ENCODE measurements at places on chromosomes 7 and 10. TPM values are rescaled to one million over a fixed set of nuclear protein-coding genes. Genes with fewer than 3 reads are reported as not detected.

SPDYE2B gene
- total RNA-seq = not detected

GRCh38 chr10:71600849-71601248 is 118.7 kb downstream of the C10orf105 start:
- DNase-seq = no peak

- no peak for DNase-seq
Observed at GRCh38 chr10:26697922-26698608, 564 bp downstream of the PDSS1 start.

DNA sequence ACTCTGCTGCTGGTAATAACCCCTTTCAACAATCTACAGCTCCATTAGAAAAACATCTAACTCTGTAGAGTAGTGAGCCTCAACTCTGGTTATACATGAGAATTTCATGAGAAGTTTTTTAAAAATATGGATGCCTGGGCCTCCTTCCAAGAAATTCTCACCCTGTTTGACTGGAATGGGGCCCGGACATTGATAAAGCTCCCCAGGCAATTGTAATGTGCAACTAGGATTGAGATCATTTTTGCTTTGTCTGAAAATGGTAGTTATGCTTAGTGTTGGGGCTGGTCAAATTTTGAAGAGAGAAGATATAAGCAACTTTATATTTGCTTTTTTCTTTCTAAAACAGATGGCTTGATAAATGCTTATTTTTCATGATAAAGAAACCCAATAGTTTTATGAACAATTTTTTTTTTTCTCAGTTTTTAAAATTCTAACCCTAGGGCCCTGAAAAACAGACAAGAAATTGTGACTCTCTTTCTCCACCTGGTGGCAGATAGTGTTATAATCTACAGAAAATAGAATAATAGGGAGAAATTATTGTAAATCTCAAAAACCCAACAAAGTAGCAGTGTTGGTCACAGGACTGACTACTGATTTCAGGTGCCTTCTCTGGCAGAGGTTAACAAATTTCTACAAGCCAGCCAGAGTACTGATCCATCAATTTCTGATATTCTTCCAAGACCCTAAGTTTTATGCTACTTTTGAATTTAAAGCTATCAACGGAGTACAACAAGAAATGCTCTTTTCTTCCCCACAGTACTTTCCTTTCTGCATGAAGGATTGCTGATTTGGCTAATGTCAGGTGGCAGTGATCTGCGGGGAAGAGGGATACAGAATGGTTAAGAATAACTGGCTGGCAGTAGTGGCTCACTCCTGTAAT is 174.8 kb downstream of the DKK1 start:
- DNase-seq = no peak

- DNase-seq = no peak
Observed at GRCh38 chr10:88763441-88763840, 3.6 kb downstream of the LIPN start.

MYOZ1 gene
- not detected for total RNA-seq

CLIP2 gene
- total RNA-seq = 5.4 TPM

DNA sequence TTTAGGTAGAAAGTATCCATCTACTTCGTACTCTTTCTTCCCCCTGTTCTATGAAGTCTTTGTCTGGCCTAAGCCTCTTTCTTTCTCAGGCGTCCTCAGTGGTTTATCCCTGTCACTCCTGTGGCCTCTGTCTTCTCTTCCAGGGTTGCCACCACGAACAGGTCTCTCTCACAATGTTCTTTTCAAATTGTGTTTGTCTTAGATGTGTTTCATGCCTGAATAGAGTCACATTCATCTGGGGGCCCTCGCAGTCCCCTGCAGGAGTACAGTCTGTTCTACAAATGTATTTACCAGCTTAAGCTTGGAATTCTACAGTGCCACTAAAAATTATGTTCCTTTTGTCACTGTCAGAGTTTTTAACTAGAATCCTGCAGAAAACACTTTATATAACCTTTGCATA is 680.4 kb upstream of the FOXK1 start:
- no peak for DNase-seq

- DNase-seq = peak; percentile 35
Observed at GRCh38 chr10:42990721-42991441, 86.0 kb upstream of the RET start.

SGCE gene
- total RNA-seq = 6.5 TPM

UTF1 gene
- not detected for total RNA-seq

DNA sequence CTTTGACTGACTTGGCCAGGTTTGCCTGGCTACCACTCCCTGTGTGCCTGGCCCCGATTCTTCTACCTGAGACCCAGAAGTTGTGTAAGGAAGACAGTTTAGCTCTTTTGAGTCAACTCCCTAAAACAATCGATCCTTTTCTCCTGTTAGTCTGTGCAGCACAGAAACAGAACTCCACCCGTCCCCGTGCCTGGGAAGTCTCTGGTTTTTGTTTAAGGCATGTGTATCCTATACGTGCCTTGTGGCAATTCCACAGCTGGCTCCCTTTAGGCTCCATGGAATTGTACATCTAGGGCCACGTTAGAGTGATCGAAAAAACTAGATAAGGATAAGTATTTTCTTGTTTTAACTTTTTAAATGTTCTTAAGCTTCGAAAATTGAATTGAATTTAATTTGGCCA is 131.6 kb downstream of the BICC1 start:
- DNase-seq = no peak

C7orf57 gene
- not detected for total RNA-seq

NAT16 gene
- total RNA-seq = not detected

- DNase-seq = no peak
Observed at GRCh38 chr10:21174715-21175495, 277.8 kb upstream of the NEBL start.

DNA sequence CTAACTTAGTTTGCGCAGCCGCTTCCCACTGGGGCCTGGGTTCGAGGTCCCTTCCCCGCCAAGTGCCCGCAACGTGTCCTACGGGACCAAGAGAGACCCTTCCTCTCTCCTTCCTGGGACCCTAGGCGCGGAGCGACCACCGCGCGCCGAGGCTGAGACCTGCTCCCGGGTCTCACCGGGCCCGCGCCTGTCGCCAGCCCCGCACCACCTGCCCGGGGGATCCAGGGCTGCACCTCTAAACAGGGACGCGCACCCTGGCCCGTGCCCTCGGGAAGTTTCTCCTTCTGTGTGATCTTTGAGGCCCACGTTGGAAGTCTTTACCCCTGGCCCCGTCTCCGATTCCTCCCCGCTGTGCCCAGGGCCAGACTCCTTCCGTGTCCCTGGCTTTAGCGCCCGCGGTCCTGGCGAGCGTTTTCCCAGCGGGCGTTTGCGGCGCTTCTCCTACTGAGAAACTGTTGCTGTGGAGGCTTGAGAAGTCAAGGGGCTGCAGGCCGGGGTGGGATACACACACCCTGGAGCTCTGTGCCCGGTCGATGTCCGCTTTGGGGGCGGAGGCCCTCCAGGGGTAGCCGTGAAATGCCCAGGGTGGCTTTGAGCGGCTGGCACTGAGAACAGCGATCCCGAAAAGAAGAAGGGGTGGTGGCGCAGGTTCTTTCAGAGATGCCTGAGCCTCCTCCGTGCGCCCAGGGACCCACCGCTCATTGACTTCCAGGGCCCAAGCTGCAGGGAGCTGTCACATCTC is 575 bp downstream of the PLPP4 start:
- no peak for DNase-seq

DNA sequence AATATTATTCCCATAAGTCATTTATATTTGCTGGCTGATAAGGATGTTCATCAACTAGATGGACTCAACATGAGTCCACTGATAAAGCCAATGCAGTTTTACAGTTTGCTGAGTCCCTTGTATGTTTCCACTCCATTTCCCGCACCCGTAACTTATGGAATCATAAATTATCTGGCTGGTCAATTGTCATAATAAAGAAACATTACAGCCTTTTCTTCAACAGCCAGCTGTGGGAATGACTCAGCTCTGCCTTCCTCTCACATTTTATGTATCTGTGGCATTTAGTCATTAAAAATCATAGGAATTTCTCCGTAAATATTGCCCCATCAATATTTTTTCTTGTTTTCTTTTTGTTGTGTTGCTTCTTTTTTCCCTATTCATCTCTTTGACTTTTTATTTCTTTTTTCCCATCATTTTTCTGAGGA is 22.3 kb upstream of the TMEM26 start:
- no peak for DNase-seq

DNA sequence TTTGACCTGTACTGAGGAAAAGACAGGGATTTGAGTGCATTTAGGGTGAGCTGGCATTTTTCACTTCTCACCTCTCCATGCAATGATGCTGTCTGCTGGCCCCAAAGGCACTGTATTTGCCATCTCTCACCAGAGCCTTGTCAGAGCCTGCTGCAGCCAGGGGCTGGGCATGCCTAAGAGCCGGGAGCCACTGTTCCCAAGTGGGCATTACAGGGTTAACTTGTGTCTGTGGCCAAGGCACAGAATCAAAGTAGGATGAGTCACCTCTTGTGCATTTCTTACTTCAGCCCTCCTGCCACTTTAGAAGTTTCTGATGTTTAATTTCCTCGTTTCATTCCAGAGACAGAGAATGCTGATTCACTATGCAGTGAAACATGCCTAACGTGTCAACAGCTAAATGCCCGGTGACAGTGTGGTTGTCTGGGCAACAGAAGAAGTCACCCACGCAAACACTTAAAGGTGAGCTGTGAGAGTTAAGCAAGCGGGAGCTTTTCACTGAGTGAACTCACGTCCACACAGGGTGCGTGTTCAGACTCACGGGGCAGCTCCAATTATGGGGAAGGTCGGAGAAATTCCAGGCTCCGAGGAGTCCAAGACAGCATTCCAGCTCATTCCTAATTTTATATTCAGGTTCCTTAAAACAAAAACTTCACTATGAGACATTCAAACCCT is 57.1 kb upstream of the IGFBP3 start:
- DNase-seq = no peak

- DNase-seq = no peak
Observed at GRCh38 chr10:27714349-27714748, 31.3 kb downstream of the MKX start.

TMEM270 gene
- total RNA-seq = not detected

GRCh38 chr10:74033702-74034101 is 35.8 kb downstream of the VCL start:
- no peak for DNase-seq

- no peak for DNase-seq
Observed at GRCh38 chr10:48194830-48195229, 79.7 kb downstream of the FRMPD2 start.

C10orf67 gene
- not detected for total RNA-seq

STEAP4 gene
- 28.3 TPM for total RNA-seq

- no peak for DNase-seq
Observed at GRCh38 chr7:2405601-2406345, 2.4 kb downstream of the CHST12 start.

MINDY4 gene
- total RNA-seq = 2.3 TPM

- DNase-seq = no peak
Observed at GRCh38 chr10:86333826-86334487, 32.6 kb downstream of the GRID1 start.

- DNase-seq = no peak
Observed at GRCh38 chr10:2957785-2958184, 109.6 kb upstream of the PFKP start.

- DNase-seq = no peak
Observed at GRCh38 chr10:117544711-117545140, 2.2 kb downstream of the EMX2 start.

GRCh38 chr7:130091999-130092398 is 21.7 kb downstream of the KLHDC10 start:
- no peak for DNase-seq

FGFR2 gene
- 22.6 TPM for total RNA-seq

- DNase-seq = no peak
Observed at GRCh38 chr10:118511711-118512110, 83.7 kb downstream of the PRLHR start.

MBL2 gene
- total RNA-seq = 108 TPM

GRCh38 chr10:83253011-83253671 is 886.2 kb upstream of the GHITM start:
- DNase-seq = no peak

- DNase-seq = no peak
Observed at GRCh38 chr7:139523199-139523941, at the start of gene CLEC2L. Gene CLEC2L, plus strand, starts transcription at chr7:139523685. Its CDS starts 243 bp downstream, at chr7:139523928.

- no peak for DNase-seq
Observed at GRCh38 chr10:133461841-133462240, 8.1 kb downstream of the SCART1 start.

CRYGN gene
- not detected for total RNA-seq

- DNase-seq = peak; percentile 68
Observed at GRCh38 chr7:72493850-72494661, 81.9 kb upstream of the CALN1 start.

PIP gene
- total RNA-seq = not detected

GRCh38 chr7:130877236-130877990 is 143.4 kb upstream of the KLF14 start:
- no peak for DNase-seq

ACTR3C gene
- 27.6 TPM for total RNA-seq

GRCh38 chr7:130849604-130850003 is 115.6 kb upstream of the KLF14 start:
- no peak for DNase-seq

GRCh38 chr7:48244864-48245271 is 73.6 kb downstream of the ABCA13 start:
- no peak for DNase-seq

Measured in left lobe of liver (tissue), 2 donors.